Stimulated activated naive CD4-positive, alpha-beta T cell treated with Interleukin-2 at 50 U/mL for 16 hours (primary cell): ENCODE measurements at places on chromosomes 12 and 14.

- no peak for DNase-seq
Observed at GRCh38 chr12:18706798-18707197, 31.0 kb downstream of the PLCZ1 start.

- no peak for DNase-seq
Observed at GRCh38 chr14:68774771-68775613, 17.9 kb downstream of the ZFP36L1 start.

DNA sequence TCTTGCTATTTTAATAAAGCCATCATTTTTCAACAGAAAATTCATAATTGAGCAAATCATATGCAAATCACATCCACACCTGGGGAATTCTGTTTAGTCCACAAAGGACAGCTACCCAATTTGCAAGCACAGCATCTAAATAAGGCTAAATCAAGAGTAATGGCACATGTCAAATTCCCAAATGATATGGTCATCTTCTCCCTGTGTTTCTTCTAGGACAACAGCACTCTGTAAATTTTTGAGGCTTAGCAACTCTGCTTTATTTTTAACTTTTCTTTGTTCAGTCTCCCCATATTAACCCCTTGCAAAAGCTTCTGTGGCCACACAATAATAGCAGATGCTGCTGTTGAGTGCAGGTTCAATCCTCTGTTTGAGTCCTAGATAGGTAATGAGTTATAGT lies 155.6 kb upstream of the DAAM1 start:
- no peak for DNase-seq

DNA sequence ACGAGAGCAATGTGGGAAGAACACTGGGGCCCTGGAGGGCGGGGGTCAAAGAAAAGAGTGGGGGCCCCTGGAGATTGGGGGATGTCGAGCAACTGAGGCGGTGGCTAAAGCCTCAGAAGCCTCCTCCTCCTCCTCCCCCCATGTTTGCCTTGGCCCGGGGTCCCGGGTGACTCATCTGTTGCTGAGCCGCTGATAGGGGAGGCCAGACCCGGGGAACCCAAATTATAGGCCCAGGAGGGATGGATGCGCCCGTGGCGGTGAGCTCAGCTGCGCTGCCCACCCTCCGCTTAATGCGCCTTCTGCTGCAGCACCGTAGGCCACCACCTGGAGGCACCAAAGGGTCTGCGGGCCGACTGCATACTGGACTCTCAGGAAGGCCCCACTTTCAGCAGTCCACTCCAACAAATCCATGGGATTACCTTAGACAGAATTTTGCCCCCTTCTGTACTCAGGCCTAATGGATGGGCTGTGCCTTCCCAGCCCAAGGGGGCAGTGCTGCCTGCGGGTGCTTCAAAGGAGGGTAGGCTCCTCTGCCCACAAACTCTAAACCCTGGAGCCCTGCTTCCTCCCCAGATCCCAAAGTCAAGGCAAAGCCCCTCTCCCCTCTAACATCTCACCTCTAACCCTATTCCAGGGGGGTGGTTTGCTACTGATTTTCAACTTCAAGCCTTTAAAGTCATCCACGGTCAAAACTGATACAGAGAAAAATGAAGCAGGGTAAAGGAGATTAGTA lies 2.6 kb upstream of the WNT10B start:
- peak; percentile 15 for DNase-seq

GRCh38 chr12:32486158-32486557 lies 86.8 kb downstream of the FGD4 start:
- no peak for DNase-seq

- DNase-seq: peak; percentile 30
Observed at GRCh38 chr12:122356192-122356635, 66.3 kb downstream of the CLIP1 start.

- DNase-seq: no peak
Observed at GRCh38 chr12:49515266-49515665, 23.6 kb upstream of the KCNH3 start.
